Glomerular endothelial cell (primary cell): ENCODE measurements at places on chromosomes 5 and 9. TPM values are rescaled to one million over a fixed set of nuclear protein-coding genes. Genes with fewer than 3 reads are reported as not detected.
A peak's percentile ranks its signal among the peaks of the same experiment; 100 is the strongest.

Gene INSL6
- not detected in 2 replicates for total RNA-seq

GRCh38 chr5:94901191-94901979 is 282.9 kb downstream of the SLF1 start:
- DNase-seq, result peak; percentile 12

- DNase-seq, result no peak
Observed at GRCh38 chr9:137506702-137507171, 43.5 kb downstream of the PNPLA7 start.

GRCh38 chr9:136522314-136523237 is 23.3 kb downstream of the NOTCH1 start:
- no peak for DNase-seq

- no peak for DNase-seq
Observed at GRCh38 chr5:174559141-174559540, 165.2 kb upstream of the MSX2 start.

GRCh38 chr5:78716206-78716605 is 67.6 kb upstream of the LHFPL2 start:
- no peak for DNase-seq

Gene RAD1
- total RNA-seq, result 8.8 and 19.4 TPM in 2 replicates

DNA sequence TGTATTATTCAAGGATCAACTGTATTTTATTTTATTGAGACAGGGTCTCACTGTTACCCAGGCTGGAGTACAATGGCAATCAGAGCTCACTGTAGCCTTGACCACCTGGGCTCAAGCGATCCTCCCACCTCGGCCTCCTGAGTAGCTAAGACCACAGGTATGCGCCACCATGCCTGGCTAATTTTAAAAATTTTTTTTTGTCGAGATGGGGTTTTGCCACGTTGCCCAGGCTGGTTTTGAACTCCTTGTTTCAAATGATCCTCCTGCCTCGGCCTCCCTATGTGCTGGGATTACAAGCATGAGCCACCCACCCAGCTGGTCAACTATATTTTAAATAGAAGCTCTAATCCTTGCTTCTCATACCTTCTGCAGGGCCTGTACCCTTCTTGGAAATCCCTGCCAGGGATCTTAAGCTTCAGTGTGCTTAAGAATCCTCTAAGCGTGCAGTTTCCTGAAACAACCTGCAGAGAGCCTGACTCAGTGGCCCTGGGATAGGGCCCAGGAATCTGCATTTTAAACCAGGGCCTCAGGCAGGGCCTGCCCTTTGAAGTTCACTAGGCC is 2.9 kb downstream of the AKNA start:
- DNase-seq, result no peak

GRCh38 chr9:34496149-34496712 is 26.6 kb downstream of the ENHO start:
- DNase-seq, result peak; percentile 95

- no peak for DNase-seq
Observed at GRCh38 chr5:123359454-123360200, 63.6 kb downstream of the CEP120 start.

DNA sequence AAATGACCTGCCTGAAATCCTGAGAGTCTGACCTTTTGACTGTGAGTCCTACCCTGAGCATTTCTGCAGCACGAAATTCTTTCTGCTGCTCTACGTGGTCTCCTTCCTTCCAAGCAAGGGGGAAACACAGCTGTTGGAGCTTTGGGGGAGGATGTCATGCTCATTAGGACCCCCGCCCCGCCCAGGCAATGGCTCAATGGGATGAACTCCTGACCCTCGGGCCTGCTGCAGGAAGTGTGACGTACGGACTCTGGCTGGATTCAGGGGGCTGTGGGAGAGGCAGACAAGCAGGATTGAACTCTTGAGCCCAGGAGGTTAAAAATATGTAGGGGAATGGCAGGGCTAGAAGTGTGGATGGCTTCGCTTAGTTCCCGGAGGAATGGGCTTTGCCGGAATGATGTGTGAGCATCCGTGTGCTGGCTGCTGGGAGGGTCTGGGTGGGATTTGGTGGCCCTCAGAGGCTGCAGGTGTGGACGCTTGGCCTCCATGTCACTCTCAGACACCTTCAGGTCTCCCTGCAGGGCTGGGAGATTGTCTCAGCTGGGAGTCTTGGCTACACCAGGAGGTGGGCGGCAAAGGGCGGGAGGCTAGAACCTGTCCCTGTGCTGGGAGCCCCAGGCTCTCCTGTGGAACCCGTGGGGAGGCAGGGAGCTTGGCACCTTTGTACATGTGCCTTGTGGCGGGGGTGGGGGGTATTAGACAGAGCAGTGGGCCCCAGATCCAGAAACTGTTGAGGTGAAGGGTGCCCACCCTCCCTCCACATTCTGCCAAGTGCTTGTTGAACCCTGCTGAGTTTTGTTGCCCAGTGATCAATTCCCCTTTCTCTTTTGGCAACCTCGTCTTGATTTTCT is 26.3 kb downstream of the STC2 start:
- DNase-seq, result no peak

DNA sequence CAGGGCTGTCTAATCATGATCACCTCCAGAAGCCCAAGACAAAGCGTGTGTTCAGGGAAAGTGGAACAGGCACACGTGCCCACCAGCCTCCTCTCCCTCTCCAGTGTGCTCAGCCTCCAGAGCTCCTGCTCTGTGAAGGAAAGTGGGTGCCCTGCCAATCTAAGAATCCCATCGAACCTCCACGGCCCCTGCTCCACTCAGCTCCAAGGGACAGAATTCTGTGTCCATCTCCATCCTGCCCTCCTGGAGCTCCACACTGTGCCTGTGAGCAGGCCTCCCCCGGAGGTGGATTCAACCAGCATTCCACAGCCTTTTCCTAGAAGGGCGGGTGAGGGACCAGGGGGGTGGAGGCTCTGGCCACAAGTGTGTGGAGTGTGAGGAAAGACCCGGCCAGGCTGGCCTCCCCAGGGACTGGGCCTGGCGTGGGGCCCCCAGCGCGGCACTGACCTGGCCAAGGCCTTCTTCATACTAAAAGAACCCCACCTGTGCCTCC is 6.0 kb downstream of the EEIG1 start:
- no peak for DNase-seq

Gene WNT8A
- total RNA-seq, result not detected in 2 replicates

DNA sequence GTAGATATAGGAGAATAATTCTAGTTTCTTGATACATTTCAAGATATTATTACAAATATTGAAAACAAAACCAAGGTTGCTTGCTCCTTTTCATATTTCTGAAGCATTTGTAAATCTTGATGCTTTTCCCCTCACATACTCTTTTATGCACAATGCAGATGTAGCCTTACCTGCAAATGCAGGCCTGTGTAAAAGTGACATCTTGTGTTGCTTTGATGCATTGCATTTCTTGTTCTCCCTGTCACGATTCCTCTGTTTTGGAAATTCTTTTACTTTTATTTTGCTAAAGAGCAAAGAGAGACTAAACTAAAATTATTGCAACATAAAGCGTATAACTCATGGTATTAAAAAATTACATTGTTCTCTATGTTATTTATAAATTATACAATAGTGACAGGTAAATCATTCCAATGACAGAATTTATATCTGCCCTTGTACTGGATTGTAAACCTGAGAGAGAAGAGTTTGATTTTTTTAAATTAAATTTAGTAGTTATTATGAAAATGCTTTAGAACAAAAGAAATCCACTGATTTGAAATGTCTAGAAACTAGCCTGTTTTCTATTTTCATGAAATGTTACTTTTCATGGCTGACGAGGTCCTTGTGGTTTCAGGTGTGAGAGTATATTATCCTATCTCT is 970.0 kb downstream of the MAT2B start:
- peak; percentile 14 for DNase-seq

- no peak for DNase-seq
Observed at GRCh38 chr5:9892696-9893095, 262.5 kb upstream of the TAS2R1 start.

Gene FOXD4L4
- 0.53 TPM in 1 of 2 replicates, not detected in the other for total RNA-seq

DNA sequence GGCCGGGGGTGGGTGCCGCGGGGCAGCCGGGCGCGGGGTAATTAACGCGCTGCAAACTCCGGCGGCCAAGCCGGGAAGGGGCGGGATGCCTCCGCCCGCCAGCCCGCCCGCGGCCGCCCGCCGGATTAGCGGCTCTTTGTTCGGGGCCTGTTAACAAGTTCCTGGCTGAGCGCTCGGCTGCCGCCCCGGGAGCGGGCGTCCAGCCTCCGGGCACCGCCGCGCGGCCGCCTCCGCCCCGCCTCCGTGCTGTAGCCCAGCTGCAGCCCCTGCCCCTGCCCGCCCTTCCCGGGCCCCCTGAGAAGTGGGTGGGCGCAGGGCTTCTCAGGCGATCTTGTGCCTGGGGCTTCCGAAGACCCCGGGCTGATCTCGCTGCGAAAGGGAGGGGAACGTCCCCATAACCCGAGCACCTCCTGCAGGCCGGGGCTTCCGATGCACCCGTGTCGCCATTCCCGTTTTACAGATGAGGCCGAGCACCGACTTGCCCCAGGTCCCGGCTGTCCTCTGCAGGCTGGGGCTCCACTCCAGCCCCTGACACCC is 7.5 kb downstream of the UNC5A start:
- no peak for DNase-seq

Gene SLC1A1
- 10.9 and 13.0 TPM in 2 replicates for total RNA-seq

Gene SLC6A7
- not detected in 2 replicates for total RNA-seq

- DNase-seq, result no peak
Observed at GRCh38 chr5:84237126-84237525, 147.6 kb downstream of the EDIL3 start.

Gene CDO1
- total RNA-seq, result 0.48 and 0.82 TPM in 2 replicates

DNA sequence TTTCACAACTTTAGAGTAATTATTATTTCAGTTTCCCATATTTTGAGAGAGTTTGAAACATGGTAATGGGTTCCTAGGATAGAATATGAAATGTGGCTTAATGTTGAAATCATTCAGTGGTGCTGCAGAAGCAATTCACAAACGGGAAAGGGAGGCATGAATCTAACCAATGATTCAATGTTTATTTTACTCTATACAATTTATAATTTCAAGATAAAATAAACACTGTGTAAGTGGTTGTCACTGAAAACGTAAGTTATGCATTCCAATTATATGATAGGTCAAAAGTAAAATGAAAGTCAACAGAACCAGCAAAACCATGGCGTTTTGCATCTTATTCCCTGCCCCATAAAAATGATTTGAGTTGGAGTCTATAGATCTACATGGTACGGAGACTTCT is 1207.1 kb upstream of the CDH18 start:
- DNase-seq, result no peak

Gene CXCL14
- total RNA-seq, result not detected in 2 replicates

GRCh38 chr9:89750117-89750791 is 145.4 kb downstream of the GADD45G start:
- no peak for DNase-seq

DNA sequence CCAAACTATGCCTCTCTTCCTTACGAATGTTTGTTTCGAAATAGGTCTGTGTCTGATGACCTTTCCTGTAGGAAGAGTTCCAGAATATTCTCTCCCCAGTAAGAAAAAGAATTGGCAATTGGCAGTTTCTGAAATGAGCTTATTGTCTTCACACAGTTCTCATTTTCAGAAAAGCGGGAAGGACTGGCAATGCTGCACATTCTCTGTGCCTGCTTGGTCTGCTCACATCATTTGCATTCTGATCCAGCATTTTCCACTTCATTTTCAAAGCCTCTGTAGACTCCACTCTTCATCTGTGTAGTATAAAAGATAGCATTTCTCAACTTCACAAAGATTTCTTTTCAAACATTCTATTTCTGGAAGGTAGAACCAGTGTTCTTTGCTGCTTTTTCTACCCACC is 120.6 kb upstream of the CCDC112 start:
- no peak for DNase-seq

Gene STARD4
- total RNA-seq, result 46.4 and 74.7 TPM in 2 replicates

Gene RHOBTB3
- total RNA-seq, result 43.9 and 47.1 TPM in 2 replicates

DNA sequence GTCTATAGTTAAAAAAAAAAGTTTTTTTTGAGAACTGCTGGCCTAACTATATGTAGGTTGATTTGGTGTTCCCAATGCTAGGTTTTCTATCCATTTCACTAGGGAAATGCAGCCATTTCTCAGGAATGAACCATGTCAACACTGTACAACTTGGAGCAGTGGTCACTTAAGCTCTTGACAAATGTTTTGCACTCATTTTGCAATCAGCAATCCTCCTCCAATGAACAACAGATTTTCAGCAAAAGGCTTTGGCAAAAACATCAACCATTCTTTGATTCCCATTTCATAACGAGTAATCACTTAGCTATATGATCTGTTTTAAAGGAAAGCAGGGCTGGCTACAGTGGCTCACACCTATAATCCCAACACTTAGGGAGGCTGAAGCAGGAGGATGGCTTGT is 17.9 kb downstream of the STRBP start:
- DNase-seq, result no peak

- peak; percentile 22 for DNase-seq
Observed at GRCh38 chr9:131773911-131774379, 34.1 kb upstream of the RAPGEF1 start.

DNA sequence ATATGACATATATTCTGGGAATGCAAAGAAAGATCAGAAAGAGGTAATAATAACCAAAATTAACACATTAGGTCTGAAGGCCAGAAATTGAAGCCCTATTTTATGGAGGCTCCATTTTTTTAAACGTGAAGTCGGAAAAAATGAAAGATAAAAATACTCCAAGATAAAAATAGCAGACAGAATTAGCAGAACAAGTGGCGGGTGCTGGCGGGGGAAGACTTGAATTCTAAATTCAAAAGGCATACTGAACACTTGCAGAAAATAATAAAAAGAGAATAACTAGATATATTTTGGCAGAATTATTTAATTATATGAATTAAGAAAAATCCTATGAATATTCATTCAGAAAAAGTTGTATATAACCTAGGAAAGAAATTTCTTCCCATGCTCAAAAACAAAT is 543.7 kb upstream of the ACO1 start:
- DNase-seq, result no peak

- no peak for DNase-seq
Observed at GRCh38 chr9:130364619-130365322, 80.0 kb upstream of the ASS1 start.

DNA sequence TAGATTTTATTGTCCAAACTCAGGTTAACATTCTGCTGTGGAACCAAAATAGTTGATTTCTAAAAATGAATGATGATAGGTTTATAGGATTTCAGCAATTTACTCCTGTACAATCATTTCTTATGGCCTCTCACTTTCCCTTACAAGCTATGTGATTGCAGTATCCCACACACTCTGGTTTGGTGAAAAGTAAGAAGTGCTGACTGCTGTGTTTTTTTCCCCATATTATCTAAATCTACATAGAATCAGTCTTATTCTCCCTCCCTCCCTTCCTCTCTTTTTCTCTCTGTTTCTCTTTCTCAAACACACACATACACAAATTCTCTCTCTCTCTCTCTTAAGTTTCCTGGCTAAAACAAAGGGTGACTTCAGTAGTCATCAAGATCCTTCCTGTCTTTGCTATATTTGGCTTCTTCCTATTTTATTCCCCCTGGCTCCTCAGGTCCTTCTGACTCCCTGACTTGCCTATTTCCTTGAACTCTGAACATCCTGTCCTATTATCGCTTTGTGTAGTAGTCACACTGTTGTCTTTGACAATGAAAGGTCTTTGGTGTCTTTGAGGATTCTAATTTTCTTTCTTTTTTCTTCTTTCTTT is 55.9 kb upstream of the HAPLN1 start:
- DNase-seq, result peak; percentile 22

GRCh38 chr5:115472271-115473025 is 72.1 kb downstream of the FEM1C start:
- no peak for DNase-seq

DNA sequence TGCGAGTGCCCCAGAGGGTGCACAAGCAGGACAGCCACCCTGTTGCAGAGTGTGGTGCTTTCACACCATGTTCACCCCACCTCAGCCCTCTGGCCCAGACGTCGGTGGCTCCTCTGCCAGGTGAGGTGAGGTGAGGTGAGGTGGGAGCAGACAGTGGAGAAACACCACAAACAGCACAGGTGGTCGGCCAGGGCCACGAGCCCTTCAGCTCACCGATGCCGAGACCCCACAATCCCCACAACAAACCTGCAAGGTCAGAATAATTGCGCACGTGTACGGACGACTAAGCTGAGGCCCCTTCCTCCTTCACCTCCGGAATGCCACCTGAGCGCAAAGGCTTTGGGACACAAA is 10.5 kb downstream of the BRD3 start:
- no peak for DNase-seq

Gene REEP2
- total RNA-seq, result 7.6 and 13.5 TPM in 2 replicates

Gene CDH6
- 6.7 and 22.1 TPM in 2 replicates for total RNA-seq
